ENCODE measurements at places on chromosomes 6 and 20. TPM values are rescaled to one million over a fixed set of nuclear protein-coding genes. Genes with fewer than 3 reads are reported as not detected.

TPMT gene
- 17.5 TPM for total RNA-seq

- DNase-seq: no peak
Observed at GRCh38 chr20:39356908-39357307, 394.8 kb downstream of the DHX35 start.

- DNase-seq: peak; percentile 57
Observed at GRCh38 chr6:221531-222349, 70.5 kb upstream of the DUSP22 start.

MMP24 gene
- total RNA-seq: 0.17 TPM

DNA sequence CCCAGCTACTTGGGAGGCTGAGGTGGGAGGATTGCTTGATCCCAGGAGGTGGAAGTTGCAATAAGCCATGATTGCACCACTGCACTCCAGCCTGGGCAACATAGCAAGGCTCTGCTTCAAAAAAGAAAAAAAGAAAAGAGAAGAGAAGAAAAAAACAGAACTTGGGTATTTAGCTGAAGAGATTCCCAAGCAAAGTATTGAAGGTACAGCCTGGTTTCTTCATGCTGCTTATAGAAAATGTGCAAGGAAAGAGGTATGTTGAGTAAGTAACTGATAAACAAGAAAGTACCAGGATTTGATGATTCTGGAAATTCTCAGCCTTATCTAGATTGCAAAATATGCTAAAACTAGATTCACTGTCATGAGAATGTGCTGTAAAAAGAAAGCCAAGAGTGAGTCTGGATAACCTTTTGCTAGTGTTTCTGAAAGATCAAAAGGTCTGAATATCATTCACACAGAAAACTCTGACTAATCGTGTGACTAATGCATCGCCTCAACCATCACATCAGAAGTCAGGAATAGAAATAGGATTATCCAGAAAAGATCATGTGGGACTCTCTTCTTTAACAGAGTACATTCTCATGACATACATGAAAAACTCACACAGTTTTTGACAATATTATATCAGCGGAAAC, 32.4 kb upstream of the NOP56 start:
- peak; percentile 26 for DNase-seq

- DNase-seq: no peak
Observed at GRCh38 chr20:40887105-40887504, 141.5 kb upstream of the TOP1 start.

DNA sequence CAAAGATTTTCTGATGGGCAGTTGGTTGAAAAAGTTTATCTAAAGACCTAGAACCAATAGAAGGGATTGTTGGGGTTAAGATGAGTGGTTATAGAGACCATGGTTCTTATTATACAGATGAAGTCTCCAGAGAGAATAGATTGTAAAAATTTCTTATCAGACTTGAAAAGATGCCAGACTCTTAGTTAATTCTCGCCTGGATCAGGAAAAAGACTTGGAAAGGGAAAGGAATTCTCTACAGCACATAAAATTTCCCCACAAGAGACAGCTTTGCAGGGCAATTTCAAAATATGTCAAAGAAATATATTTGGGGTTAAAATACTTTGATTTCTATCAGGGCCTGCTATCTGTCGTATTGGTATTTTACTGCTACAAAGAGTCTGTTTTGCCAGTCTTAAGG, 582.6 kb downstream of the UTRN start:
- DNase-seq: no peak

DNA sequence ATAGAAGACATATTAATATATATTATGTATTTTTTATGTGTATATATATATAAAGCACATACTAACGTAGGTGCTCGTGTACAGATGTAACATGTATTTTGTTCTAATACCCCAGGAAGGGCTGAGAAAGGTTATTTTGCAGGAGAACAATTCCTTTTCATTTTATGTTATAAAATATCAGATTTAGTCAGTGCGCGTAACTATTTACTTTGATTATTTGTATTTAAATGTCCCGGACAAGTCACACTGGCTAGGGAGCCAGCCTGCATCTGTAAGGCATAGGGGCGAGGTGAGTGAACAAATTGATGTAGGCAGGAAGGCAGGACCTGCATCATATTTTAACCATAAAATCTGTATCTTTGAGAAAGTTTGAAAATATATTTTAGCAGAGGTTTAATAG, 74.1 kb downstream of the BMP7 start:
- DNase-seq: no peak

DNA sequence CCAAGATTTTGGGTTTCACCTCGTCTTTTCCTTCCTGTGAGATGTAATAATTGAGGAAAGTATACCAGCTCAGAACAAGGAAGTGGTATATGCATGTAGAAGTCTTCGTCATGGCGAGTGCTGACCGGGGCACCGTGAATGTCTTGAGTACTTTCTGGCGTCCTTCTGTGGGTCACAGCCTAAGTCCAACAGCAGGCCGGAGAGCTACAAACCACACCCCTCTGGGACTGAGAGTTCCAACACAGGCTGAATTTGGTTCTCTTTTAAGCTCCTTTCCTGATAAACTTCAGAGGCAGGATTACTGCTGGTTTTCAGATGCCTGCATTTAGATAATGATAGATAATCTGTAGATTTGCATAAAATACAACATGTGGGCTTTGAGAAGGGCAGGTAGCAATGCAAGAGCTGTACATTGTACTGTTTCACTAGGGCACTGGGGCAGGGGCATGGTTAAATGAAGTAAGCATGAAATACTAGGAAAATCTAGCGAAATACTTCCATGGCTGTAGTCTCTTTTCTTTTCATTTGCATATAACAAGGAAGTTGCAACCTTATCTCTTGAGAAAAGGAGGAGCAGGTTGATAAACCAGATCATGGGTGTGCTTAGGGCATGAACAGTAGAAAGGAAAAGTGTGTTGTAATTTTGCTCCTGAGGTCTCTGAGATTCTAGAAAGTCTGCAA, at the start of gene ADTRP:
TSS of gene ADTRP (minus strand) at position 156 of the 681 bp plus-strand sequence. CDS start at position 112, 44 bp downstream.
- no peak for DNase-seq

GRCh38 chr6:113697632-113698410, 159.3 kb upstream of the MARCKS start:
- DNase-seq: peak; percentile 96

GRCh38 chr6:77341058-77341986, 122.0 kb downstream of the HTR1B start:
- DNase-seq: no peak

- no peak for DNase-seq
Observed at GRCh38 chr6:77474286-77474956, 11.1 kb upstream of the HTR1B start.

GRCh38 chr6:126955621-126956020, 162.8 kb upstream of the RSPO3 start:
- DNase-seq: peak; percentile 23

- no peak for DNase-seq
Observed at GRCh38 chr20:19335341-19335740, 122.9 kb downstream of the SLC24A3 start.

DNA sequence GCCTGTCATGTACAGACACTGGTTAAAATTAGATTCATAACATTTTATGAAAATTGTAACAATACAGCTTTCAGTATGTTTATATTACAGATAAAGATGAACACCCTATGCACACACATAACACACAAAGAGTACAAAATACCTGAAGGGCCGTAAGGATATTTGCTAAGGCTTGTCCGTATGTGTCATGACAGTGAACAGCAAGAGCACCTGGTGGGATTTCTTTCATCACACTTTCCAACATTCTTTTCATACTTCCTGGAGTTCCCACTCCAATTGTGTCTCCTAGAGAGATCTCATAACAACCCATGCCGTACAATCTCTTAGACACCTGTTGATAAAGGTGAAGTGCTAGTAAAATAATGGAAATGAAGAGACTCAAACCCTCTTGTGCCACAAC, 83.7 kb downstream of the HMGCLL1 start:
- no peak for DNase-seq

PSMA7 gene
- total RNA-seq: 274 TPM

DNA sequence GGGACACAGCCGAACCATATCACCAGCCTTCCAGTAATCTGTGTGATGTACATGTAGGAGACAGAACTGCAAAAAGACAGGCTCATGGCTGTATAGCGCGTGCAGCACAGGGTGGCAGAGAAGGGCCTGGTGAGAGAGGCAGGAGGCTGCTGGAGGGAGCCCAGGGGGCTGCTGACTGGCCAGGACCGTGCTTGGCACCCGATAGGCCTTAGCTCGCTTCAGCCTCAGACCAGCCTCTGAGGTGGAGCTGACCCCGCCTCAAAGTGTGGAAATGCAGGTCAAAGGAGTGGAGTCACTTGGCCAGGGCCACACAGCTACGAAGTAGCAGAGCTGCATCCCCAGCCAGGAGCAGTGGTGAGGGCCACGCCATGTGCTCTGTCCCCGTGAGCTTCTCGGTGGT, 707.6 kb downstream of the QKI start:
- DNase-seq: no peak

DNA sequence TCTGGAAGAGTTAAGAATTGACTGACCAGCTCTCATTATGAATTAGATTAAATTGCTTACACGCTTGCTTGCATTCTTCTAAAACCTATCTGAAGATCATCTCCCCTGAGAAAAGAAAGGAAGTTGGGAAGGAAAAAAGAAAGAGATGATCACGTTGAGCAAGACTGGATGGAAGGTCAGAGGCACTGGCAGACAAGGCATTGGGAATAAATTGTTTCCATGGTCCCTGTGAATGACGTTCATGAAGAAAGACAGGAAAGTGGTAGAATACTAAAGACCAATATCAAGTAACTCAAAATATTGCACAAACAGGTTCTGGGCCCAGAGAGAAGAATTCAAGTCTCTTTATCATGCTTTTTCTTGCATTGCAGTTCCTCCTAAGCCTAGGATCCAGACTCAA, 1045.4 kb upstream of the MAP3K7 start:
- DNase-seq: no peak

DNA sequence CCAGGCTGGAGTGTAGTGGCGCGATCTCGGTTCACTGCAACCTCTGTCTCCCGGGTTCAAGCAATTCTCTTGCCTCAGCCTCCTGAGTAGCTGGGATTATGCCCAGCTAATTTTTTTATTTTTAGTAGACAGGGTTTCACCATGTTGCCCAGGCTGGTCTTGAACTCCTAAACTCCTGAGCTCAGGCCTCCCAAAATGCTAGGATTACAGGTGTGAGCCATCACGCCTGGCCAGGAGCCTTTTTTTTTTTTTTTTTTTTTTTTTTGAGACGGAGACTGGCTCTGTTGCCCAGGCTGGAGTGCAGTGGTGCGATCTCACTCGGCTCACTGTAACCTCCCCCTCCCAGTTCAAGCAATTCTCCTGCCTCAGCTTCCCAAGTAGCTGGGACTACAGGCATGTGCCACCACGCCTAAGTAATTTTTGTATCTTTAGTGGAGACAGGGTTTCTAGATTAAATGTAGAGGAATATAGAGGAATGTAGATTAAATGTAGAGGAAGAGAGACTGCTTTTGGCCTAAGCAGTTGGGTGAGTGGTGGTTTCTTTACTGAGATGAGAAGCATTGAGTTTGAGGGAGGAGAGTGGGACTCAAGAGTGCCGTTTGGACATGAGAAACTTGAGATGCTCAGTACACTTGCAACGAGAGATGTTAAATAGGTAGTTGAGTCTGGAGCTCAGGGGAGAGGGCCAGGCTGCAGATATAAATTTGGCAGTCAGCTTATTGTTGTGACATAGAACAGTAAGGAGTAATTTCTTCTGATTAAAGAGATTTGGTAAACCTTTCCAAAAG, 16.7 kb downstream of the VAPB start:
- no peak for DNase-seq

DNA sequence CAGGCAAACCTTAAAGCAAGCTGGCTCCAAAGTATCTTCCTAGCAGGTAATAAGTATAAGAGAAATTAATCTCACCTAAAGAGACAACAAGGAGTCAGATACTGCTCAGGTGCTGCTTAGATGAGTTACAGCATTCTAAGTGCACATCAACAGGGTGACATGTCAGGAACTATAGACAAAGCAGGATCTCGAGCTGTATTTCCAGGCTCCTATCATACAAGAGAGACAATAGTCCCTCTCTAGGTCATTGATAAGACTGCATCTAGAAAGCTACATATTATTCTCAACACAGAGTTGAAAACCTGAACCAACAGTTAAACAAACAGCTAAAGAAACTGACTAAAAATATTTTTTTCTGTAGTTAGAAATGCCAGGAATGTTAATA, 3.9 kb downstream of the PTPRK start:
- peak; percentile 44 for DNase-seq

DYNLT2 gene
- 1.0 TPM for total RNA-seq

- DNase-seq: no peak
Observed at GRCh38 chr6:8875986-8876385, 440.6 kb upstream of the SLC35B3 start.

- no peak for DNase-seq
Observed at GRCh38 chr6:163820745-163821458, 406.4 kb downstream of the QKI start.

OTOR gene
- not detected for total RNA-seq

OXT gene
- not detected for total RNA-seq

DNA sequence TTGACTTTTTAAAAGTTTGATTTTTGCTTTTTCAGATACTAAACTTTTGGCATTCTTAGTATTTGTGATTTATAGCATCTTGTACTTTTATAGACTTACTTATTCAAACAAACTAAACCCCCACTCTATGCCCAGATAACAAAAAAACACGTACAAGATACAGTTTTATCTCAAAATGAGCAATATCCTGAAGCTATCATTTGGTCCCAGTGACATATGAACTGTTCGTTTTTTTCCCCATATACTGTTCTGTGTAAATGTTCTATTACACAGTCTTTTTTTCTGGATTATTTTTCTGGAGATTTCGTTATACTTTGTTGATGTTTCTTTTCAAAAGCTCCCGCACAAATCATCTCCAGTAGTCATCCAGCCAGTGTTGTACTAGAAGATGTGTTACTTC, 27.3 kb upstream of the SERINC3 start:
- no peak for DNase-seq

SOX18 gene
- total RNA-seq: not detected

GRCh38 chr6:130934848-130935585, 107.8 kb downstream of the SMLR1 start:
- peak; percentile 52 for DNase-seq

GPR6 gene
- not detected for total RNA-seq

DNA sequence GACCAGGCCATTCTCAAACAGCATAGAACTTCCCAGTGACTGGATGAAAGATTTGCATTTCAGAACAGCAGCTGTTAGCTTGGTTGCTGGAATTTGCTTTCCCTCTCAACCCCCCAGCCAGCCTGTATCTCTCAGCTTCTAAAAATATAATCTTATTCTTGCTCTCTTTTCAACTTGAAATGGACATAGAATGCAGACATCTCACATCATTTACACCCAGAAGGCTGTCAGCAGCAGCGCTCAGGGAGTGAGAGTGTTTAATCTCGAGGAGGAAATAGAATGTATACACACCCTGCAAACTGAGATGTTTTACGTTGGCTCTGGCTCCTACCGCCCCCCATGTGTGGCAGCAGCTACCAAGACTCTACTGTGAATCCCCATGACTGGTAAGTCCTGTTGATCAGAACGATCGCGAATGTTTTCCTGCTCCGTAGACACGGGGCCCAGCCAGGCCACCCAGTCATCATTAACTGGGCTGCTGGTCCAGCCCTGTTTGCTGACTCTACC, 163.4 kb upstream of the SLC24A3 start:
- no peak for DNase-seq

GRCh38 chr6:46967826-46968349, 46.1 kb upstream of the ADGRF5 start:
- no peak for DNase-seq

GRCh38 chr6:157056275-157056674, 267.0 kb downstream of the TMEM242 start:
- DNase-seq: no peak

Data from fibroblast of lung (primary cell).